ENCODE measurements at places on chromosomes 3 and 15.

DNA sequence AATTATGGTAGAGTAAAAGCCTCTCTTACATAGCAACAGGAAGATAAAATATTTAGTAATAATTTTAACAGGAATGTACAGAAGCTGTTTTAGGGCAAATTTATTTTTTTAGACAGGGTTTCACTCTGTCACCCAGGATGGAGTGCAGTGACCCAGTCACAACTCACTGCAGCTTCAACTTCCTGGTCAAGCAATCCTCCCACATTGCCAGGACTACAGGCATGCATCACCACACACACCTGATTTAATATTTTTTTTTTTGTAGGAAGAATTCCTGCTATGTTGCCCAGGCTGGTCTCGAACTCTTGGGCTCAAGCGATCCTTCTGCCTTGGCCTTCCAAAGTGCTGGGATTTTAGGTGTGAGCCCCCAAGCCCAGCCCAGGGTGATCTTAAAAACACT lies 61.1 kb downstream of the PCCB start:
- no peak for DNase-seq

DNA sequence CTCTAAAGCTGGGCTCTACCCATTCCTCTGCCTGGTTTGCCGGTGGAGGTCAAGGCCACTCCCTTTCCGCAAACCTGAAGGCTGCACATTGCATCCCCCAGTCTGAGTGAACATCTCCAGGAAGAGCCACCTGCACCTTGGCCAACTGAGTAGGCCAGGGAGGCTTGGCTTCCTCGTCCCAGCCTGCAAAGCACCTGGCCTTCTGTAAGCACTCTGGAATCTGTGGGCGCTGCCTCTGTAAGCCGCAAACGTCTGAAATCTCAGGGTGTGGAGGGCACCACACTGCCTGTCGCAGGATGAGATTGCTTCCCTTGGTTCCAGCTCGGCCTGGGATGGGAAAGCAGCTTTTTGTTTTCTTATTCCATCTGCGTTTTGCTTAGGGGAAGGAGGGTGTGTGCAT lies 81.3 kb downstream of the SEC22A start:
- DNase-seq, result no peak

DNA sequence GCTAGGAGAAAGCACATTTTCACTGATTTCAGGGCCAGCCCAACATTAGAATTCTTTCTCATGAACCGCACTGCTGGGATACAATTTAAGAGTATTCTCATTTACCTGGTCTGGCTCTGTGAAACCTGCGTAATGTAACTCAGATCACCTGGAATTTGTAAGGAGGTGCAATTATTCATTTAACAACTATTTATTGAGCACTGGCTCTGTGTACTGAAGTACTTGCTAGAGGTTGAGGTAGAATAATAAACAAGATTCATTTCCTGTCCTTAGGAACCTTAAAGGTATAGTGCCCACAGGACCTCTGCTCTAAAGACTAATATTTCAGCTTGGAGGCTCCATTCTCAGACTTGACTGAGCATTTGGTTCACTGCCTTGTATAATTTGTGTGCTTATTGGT lies 242.2 kb upstream of the ZPLD1 start:
- DNase-seq, result no peak

DNA sequence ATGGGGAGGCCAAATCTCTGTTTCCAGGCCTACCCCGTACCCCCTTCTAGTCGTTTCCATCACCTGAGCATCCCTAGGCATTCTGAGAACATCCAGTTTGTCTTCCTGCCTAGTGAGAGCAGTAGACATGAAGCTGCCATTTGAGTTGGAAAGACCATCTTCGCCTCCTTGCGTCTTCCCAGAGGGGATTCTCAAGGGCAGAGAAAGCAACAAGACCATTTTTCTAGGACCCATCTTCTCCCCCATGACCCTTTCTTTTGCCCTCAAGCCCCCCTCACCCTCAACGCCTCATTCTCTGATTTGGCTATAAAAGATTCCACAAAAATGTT lies 148.7 kb upstream of the BHLHE40 start:
- no peak for DNase-seq

GRCh38 chr3:123743121-123743520 lies 141.0 kb downstream of the MYLK start:
- DNase-seq, result no peak

DNA sequence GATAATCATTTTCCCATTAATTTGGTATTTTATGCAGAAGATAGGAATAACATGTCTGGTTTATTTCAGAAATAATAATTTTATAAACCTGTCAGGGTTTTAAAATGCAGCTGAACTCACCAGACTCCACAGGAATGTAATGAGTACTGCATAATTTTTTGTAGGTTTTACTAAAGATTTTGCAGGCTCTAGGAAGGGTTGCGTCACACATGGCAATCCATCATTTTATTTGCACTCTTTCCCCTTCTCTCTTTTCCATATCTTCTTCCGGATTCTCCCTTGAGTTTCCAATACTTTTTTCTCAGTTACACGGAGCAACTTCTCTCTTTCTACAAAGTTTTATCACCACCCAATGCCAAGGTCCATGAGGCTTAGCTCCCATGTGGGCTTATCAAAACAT lies 234.7 kb downstream of the NFKBIZ start:
- DNase-seq, result no peak

DNA sequence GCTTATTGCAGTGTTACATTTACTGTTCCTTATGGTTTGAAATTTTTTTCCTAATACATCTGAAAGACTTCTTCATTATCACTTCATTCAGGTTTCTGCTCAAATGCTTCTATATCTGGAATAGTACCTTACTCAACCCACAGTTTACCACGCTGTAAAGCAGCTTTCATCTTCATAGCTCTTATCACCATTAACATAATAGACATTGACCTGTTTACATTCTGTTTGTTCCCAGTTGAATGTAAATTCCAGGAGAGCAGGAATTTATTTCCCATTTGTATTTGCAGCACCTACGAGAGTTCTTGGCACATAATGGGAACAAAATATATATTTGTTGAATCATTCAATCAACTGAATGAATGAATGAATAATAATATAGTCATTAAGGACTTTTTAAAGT lies 844.6 kb upstream of the ROBO1 start:
- no peak for DNase-seq

DNA sequence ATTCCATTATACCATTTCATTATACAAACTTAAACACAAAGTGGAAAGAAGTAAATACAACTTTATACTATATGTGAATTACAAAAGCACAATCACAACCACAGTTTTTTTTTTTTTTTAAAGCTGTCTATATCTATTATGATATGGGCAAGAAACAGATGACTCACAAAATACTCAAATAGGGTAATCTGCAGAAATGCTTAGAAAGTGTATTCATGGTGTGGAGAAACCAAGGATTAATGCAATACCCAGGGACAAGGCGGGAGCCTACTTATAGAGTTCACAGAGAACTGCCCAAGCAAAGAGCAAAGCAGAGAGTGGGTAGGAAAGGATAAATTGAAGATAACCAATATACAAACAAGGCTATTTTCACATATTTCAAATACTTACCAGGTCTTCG lies 332.0 kb downstream of the FHIT start:
- no peak for DNase-seq

DNA sequence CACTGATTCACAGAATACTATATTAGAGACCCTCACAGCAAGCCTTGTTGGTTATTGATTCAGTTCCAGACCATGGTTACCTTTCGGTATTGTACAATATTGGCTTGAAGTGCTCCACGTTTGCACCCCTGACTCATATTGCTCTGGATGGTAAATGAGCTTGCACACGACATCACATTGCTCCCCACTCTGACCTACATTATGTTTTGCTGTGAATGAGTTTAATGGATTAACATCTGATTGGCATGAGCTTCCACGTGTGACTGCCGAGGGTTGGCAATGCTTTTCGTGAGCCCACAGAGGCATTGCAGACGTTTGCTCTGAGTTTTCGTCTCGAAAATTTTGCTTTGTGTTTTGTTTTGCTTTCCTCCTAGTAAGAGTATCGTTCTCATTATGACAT lies 225.8 kb upstream of the ICE2 start:
- DNase-seq, result no peak

DNA sequence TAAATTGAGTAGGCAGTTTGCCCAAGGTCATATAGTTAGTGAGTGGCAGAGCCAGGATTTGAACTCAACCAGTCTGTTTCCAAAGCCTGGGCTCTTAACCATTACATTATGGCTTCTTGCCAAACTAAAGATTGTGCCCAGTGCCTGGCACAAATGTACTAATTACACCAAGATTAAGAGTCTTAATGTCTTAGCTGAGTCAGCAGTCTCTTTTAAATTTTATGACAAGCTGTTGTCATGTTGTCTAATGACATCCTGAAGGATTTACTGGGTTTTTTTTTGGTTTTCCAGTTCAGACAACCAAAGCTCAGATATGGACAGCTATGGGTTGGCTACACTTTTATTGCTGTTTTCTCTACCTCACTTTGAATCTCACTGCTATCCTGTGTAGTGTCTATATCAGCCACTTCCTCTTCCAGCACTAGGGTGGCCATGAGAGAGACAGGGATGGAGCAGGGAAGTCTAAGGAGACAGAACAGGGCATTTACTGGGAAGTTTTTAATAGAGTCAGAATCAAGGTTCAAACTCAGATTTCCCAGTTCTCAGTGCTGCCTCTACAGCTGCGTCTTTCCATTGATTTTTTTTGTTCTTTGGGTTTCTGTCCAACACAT lies 10.5 kb downstream of the FBXL2 start:
- DNase-seq, result no peak

GRCh38 chr15:31439328-31439727 lies 112.7 kb downstream of the KLF13 start:
- no peak for DNase-seq

- DNase-seq, result no peak
Observed at GRCh38 chr3:185270262-185270955, 16.6 kb upstream of the EHHADH start.

- DNase-seq, result no peak
Observed at GRCh38 chr3:179981646-179982045, 55.1 kb downstream of the PEX5L start.

DNA sequence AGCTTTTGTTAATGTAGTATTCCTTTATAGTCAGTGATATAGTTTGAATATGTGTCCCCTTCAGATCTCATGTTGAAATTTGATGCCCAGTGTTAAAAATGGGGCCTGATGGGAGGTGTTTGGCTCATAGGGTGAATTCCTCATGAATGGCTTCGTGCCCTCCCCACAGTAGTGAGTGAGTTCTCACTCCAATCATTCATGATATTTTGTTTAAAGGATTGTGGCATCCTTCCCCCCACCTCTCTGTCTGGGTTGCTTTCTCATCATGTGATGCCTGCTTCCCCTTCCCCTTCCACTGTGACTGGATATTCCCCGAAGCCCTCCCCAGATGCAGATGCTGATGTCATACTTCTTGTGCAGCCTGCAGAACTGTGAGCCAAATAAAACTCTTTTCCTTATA lies 649.8 kb upstream of the NR2F2 start:
- DNase-seq, result no peak

- DNase-seq, result no peak
Observed at GRCh38 chr3:185713015-185713414, 111.8 kb downstream of the IGF2BP2 start.

DNA sequence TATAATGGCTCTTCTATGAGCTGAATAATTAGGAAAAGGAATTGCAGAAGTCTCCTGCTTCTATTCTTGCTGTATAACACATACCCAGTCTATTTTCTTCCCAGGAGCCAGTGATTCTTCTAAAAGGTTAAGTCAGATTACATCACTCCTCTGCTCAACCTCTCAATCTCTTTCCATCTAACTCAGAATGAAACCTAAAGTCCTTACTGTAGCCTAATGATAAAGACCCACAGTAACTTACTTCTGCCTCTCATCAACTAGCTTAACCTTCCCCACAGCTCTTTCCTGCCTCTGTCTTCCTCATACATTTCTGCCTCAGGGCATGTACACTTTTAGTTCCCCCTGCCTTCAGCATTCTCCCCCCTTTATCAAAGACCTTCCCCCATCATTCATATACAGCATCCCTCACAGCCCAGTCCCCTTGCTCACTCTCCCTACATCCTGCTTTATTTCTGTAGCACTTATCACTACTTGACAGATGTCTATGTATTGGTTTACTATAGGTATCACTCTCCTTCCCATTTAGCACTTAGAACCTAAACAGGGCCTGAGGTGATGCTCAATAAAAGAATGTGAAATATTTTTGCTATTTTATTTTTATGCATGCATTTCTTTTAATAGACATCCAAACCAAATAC lies 28.5 kb upstream of the CMTM6 start:
- no peak for DNase-seq

DNA sequence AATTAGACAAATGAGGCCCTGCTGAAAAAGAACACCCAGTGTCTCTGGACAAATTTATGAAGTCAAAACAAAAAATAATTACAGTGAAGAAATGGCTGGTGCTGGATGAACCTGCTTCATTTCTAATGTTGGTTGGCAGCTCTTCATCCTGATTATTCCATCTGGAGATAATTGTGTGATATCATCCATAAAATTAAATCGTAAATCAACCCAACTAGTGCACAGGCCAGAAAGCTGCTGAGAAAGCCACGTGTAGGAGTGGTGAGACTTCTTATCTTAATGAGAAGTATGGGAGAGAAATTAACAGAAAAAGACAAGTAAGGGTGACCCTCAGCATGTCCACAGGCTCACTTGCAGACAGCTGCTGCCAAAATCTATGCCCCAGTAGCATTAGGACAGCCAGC lies 465.2 kb upstream of the TGFBR2 start:
- DNase-seq, result no peak

GRCh38 chr3:156489462-156489911 lies 65.4 kb downstream of the SSR3 start:
- no peak for DNase-seq

GRCh38 chr3:33505027-33505426 lies 64.8 kb upstream of the UBP1 start:
- no peak for DNase-seq

DNA sequence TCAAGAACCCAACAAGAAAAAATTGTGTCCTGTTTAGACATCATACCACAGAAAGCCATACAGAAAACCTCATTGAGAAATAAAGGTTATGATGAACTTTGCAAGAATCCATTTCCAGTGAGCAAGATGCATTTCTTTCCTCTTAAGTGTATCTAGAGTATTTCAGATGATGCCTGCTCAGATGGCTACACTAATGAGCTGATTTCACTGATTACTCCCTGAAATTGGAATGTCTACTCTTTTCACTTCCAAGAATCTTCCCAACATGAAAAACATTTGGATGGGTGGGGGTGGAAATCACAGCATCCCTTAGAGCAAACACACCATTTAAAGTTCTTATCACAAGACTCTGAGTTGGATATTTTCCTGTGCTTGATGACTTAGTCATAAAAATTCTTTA lies 41.4 kb upstream of the IL12A start:
- DNase-seq, result no peak

DNA sequence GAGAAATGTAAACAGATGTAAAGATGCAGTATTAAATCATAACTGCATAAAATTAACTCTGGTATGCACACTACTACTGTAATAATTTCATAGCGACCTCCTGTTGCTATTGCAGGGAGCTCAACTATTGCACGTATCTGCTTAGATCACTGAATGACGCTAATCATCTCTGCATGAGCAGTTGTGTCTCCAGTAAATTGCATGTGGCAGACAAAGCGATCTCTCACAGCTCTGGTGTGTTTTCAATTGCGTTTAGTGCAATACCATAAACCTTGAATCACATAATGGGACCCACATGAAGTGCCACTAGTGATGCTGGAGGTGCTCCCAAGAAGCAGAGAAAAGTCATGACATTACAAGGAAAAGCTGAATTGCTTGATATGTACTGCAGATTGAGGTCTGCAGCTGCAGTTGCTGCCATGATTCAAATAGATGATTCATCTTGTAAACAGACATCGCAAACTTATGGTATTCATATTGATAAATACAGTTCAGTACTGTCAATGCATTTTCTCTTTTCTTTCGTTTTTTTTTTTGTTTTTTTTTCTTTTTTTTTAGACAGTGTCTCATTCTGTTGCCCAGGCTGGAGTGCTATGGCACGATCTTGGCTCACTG lies 30.2 kb upstream of the LCTL start:
- DNase-seq, result no peak

Data from GF-D8 (cell line).